ENCODE measurements at places on chromosomes 6 and 20. TPM values are rescaled to one million over a fixed set of nuclear protein-coding genes. Genes with fewer than 3 reads are reported as not detected.

SERPINB6 gene
- 45.1 TPM for total RNA-seq

GPR63 gene
- total RNA-seq, result 0.10 TPM

TMC2 gene
- total RNA-seq, result not detected

BTN1A1 gene
- total RNA-seq, result not detected

SLC2A10 gene
- total RNA-seq, result 13.2 TPM

CST4 gene
- total RNA-seq, result not detected

CCM2L gene
- total RNA-seq, result not detected

All from MG63 (cell line).